ENCODE measurements at places on chromosomes 4 and X. TPM values are rescaled to one million over a fixed set of nuclear protein-coding genes. Genes with fewer than 3 reads are reported as not detected.

Gene UCHL1
- total RNA-seq = not detected

Gene CXCL5
- total RNA-seq = 0.10 TPM

Gene GLA
- 40.9 TPM for total RNA-seq

Gene TMPRSS11F
- total RNA-seq = not detected

Gene RASSF6
- total RNA-seq = not detected

DNA sequence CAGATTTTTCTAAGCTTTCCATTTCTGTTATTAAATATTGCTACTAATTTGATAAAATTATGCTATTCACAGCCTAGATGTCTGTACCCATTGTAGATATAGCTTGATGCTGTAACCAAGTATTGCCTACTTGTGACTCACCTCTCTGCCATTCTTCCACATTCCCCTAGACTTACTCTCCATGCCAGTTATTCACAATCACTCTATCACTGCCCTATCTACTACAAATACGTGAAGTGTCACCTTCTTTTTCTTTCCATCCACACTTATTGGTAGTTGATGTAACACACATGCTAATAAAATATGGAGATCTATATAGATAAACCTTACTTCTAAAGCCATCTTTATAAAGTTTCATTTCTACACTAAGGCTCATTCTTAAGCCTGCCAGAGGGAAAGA lies 179.4 kb upstream of the PACRGL start:
- DNase-seq = peak; percentile 83

DNA sequence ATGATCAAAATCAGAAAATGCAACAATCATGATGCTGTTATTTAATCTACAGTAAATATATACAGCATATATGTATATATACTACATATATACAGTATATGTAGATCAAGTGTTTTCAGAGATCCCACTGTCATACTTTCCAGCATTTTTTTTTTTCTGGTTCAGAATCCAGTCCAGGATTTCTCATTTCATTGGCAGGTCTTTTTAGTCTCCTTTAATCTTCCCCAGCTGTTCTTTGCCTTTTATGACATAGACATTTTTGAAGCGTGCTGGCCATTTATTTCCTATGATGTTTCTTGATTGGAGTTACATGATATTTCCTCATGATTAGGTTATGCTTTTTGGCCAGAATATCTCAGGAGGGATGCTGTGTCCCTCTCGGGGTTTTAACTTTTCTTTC lies 92.0 kb upstream of the TLR2 start:
- no peak for DNase-seq

- DNase-seq = peak; percentile 97
Observed at GRCh38 chrX:120603707-120604360, at the start of gene MCTS1. Gene MCTS1, plus strand, starts transcription at chrX:120604101. Its CDS starts 136 bp downstream, at chrX:120604237.

DNA sequence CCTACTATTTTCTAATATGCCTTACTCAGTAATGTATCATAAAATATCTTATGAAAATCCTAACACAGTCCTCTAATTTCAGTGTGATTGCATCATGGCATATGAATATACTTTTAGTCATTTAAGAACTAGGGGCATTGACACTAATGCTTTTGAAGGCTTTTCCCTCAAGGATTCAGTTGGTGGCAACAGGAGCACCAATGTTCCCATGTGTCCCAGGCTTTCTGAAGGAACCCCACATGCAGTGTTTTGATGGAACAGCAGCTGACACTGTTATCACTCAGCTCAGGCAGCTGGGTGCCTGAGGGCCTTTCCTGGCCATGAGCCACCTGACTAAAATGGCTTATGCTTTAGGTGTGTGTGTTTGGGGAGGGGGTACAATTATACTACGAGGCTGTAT lies 348.3 kb downstream of the ARHGAP24 start:
- DNase-seq = peak; percentile 3

DNA sequence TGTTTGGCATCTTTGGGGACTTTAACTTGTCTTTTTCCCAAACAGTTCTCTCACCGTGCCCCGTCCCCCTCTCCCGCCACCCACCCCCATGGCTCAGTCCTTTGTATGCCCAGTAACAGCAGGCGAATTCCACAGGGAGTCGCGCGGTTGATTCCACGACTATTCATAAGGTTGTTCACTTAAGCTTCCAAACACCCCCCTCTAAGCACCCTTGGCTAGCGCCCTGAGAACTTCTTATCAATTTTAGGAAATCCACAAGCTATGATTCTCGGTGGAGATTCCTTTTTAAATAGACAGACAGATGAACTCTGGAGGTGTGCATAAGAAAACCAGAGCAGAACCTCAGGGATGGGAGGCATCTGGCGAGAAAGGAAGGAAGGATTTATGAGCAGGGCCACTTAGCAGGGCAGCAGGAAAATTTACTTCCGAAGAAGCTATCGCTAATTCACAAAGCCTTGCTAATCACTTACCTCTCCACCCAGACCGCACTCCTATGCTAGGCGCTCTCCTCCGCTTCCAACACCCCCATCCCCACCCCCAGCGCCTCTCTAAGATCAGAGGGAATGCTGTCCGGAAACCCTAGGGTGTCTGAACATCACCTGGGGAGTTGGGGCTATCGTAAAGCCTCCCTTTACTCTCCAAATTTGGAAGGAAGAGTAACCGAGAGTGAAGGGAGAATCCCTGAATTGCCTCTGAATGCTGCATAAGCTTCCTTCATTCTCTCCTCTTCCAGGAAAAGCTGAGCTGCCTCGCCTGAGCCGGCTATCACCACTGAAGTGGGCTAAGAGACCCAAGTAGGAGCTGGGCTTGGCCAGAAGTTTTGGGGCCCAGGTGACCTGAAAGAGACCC lies 1.7 kb downstream of the UNC5C start:
- DNase-seq = no peak

DNA sequence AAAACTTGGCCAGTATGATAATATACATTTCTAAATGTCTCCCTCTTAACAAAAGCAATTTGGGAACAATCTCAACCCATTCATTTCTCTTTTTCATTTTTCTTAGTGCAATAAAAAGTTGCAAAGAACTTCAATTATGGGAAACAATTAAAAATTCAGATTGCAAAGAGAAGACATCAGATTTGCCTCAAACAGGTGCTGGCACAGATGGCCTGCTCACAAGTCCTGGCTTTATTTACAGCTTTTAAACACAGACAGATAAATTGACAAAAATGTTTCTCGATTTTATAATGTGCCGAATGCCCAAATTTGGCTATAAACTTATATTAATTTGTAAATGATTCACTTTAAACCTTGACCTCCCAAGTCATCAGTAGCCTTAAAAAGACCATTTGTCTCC lies 28.7 kb downstream of the SLC4A4 start:
- DNase-seq = no peak

- DNase-seq = no peak
Observed at GRCh38 chr4:108787106-108787505, 24.3 kb upstream of the ETNPPL start.

DNA sequence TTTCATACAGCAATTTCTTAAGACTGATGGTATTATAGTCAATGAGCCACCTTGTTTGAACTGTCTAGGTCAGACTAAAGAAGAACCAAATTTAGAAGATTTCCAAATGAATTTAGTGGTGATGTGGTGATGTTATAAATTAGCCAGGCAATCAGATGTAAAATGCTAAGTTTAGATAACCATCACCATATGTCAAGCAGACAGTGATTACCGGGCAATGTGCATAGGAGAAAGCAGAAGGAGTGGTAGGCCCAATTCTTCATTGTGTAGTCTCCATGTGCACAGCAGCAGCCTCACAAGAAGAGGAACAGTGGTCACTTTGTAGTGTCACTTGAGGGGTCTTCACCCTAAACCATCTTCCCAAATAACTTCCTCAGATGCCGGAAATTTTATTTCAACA lies 198.8 kb downstream of the ANTXR2 start:
- DNase-seq = no peak

- DNase-seq = peak; percentile 23
Observed at GRCh38 chr4:124121461-124121971, 591.0 kb downstream of the ANKRD50 start.

- no peak for DNase-seq
Observed at GRCh38 chr4:172109466-172109865, 296.3 kb downstream of the GALNTL6 start.

DNA sequence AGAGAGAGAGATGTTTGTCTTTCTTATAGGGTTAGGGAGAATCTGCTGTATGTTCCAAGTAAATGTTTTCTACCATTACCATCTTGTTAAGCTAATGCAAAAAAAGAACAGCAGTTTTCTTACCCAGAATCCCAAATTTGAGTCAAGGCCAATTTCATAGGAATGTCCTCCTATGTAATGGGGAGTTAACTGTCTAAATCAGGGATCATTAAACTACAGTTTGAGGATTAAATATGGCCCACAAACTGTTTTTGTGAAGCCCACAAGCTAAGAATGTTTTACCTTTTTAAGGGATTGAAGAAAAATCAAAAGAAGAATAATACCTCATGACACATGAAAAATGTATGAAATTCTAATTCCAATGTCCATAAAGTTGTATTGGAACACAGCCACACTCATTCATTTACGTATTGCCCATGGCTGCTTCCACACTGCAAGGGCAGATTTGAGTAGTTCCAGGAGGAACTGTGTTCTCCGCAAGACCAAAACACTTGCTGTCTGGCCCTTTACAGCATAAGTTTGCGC lies 113.2 kb upstream of the SPRY1 start:
- DNase-seq = no peak

DNA sequence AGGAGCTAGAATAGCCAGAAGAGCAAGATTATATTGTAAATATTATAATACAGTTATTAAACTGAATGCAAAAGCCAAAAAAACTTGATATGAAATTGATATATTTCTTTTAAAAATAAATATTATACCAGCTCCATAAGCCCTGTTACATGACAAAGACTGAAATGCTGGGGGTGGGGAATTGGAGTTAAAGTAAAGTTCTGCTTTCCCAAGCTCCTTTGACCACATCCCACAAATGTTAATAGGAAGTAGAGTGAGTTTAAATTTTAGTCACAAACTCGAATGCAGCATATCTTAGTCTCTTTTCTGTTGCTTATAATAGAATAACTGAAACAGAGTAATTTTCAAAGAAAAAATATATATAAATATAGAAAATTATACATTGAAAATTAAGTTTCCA lies 46.9 kb upstream of the NFKB1 start:
- DNase-seq = no peak

DNA sequence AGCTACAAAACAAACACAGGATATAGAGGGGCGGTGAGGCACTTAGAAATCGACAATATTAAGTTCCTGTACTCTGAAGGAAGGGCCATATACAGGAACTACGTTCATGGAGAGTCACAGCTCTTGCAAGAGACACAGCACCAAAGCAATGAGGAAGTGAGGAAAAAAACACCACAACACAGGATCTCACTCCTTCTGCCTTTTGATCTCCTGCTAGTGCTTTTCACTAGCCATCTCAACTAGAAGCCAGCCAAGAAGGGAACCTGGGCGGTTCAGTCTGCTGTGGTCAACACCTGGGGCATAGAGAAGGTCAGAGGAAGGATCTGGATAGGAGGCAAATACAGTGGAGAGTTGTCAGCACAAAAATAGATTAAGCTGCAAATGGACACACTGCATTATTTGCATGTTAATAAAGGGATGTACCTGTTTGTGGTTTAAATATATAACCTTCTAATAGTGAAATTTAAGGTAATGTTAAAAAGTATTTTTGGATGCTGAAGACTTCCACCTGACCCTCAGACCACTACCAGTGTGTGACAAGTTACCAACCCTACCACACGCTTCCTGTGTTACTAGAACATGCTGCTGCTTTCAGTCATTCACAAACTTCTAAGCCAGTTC lies 104.6 kb downstream of the DTHD1 start:
- peak; percentile 14 for DNase-seq
